ENCODE measurements at places on chromosomes 2 and 18. TPM values are rescaled to one million over a fixed set of nuclear protein-coding genes. Genes with fewer than 3 reads are reported as not detected.

DNA sequence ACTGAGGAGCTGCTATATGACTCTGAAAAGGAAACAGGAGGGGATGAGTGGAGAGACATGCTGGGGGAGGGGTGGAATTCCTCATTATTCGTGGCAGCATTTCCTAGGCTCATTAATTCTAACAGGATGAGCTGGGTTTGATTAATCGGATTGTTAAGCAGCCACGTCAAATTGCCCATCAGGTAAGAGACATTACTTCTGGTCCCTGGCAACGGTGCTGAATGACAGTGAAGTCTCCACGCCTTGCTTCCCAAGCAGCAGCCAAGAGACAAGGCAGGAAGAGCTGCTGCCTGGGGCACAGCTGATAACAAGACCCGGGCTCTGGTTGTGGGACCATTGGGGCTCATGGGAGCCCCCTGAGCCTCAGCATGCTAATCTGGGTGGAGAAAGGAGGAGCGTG is 86.6 kb downstream of the MARCHF4 start:
- DNase-seq, result no peak

GRCh38 chr2:237702441-237703391 is 75.3 kb downstream of the LRRFIP1 start:
- DNase-seq, result no peak

- no peak for DNase-seq
Observed at GRCh38 chr2:10305254-10305635, 2.5 kb downstream of the HPCAL1 start.

- DNase-seq, result no peak
Observed at GRCh38 chr2:143513081-143513480, 383.9 kb downstream of the ARHGAP15 start.

GRCh38 chr2:64145714-64146113 is 1.5 kb upstream of the PELI1 start:
- no peak for DNase-seq

DNA sequence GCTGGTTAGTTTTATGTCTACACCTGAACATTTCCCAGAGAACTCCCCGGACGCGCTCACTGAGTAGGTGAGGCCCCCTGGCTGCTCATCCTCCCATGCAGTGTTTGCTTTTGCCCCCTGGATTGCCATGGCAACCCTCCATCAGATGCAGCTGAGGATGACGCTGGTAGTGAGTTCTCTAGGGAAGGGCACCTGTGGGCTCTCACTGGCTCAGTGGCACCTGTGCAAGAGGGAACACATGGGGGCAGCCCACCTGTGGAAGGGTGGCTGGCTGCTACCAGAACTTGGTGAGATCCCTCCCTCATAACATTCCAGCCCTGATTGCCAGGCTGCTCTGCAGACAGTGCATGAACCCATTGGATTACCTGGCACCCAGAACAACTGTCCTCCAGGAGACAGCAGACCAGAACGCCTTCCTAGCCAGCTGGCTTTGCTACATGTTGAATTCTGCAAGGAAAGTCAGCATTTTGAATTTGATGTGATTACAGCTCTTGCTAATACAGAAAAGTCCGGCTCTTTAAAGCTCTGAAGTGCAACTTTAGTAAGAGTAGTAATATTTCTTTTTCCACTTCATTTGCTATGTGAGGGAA is 21.7 kb downstream of the COA5 start:
- no peak for DNase-seq

The LRRC30 gene
- 4.2 TPM for polyA plus RNA-seq

The GPR35 gene
- 1.7 TPM for polyA plus RNA-seq

All from forelimb muscle (tissue), 1 donor.